Spinal cord (tissue), 10 donors: ENCODE measurements at places on chromosomes 16 and 17.

- DNase-seq = no peak
Observed at GRCh38 chr16:11792410-11793241, 4.4 kb downstream of the ZC3H7A start.

- no peak for DNase-seq
Observed at GRCh38 chr16:546909-547770, 13.1 kb upstream of the PRR35 start.

- DNase-seq = no peak
Observed at GRCh38 chr17:77086433-77087010, 54.2 kb upstream of the SEC14L1 start.

- no peak for DNase-seq
Observed at GRCh38 chr17:15483431-15483830, 16.0 kb upstream of the CDRT4 start.

DNA sequence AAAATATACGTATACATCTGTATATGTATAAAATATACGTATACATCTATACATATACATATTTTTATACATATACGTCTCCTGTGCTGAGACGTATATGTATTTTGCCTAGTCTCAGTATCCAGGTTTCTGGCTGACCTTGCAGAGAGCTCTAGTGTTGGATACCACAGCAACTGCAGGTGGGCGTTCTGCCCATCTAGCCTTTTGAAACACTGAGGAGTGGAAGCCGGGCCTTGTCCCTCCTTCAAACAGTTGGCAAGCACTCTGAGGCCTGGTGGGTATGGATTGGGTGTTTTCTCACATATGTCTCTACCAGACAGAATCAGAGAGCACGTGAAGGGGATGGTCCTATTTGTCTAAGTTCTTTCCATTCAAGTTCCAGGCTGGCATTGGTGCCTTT is 39.4 kb upstream of the MRC2 start:
- peak; percentile 25 for DNase-seq

DNA sequence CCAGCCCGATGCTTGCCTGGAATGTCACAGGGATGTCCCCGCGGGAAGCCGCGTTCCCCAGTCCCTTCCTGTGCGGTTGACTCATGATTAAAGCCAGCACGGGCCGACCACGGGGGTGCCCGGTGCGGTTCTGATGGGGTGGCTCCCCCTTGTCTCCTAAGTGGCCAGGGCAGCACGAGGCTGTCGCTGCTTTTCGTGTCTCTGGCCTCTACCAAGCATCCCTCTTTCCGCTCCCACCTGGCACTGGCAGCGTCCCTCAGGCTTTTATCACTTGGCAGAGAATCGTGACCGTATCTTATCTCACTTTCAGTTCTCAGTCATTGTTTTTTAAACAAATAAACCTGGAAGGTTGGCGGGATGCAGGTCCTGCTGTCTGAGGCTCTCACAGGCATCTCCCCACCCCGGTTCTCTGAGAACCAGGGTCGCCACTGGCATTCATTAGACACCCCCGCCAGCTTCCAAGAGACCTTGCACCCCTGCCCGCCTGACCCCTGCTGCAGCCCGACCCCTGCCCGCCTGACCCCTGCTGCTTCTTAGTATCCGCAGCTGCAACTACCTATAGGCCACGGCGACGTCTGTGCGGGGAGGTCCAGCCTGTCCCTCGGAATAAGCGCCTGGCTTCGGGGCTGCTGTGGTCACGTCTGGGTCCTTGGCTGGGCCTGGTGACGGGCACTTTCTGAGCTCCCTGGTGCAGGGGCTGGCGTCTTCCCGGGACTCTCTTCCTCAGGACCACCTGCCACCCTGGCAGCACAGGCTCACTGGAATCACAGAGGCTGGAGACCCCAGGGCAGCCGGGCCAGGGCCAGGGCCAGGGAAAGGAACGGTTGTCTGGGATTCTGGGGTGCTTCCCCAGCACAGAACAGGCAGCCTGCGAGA is 7.5 kb downstream of the C1QTNF8 start:
- DNase-seq = no peak

- DNase-seq = no peak
Observed at GRCh38 chr16:88022076-88023042, 71.1 kb downstream of the BANP start.
